Occipital lobe (tissue), 3 donors: ENCODE measurements at places on chromosomes 7 and 10.

GRCh38 chr10:25297466-25297865 lies 122.7 kb downstream of the GPR158 start:
- DNase-seq: no peak

- DNase-seq: no peak
Observed at GRCh38 chr7:132155715-132156114, 420.6 kb downstream of the PLXNA4 start.

GRCh38 chr10:29343607-29344038 lies 54.8 kb downstream of the LYZL1 start:
- DNase-seq: no peak

DNA sequence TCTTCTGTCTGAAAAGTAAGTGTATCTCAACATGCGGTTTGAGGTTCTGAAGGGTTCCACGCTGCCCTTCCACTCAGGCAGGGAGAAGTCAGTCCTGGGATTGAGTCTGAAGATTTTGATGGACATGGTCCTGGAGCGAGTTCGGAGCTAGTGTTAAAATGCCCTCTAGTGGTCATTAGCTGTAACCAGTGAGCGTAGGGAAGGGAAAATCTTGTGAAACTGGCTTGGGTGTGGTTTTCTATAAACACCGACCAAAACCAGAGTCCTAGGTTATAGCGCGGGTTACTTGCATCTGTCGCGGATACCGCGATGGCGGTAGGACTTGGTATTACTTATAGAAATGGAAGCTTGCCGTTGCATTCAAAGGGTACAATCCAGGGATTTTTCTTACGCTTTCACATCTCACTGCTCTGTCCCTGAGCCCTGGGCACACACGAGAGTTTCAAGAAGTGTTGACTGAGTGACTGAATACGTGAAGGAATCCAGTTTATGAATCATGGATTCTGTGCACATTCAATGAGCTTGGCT lies 348.2 kb upstream of the C7orf33 start:
- no peak for DNase-seq

GRCh38 chr10:21160116-21160515 lies 263.0 kb upstream of the NEBL start:
- no peak for DNase-seq

DNA sequence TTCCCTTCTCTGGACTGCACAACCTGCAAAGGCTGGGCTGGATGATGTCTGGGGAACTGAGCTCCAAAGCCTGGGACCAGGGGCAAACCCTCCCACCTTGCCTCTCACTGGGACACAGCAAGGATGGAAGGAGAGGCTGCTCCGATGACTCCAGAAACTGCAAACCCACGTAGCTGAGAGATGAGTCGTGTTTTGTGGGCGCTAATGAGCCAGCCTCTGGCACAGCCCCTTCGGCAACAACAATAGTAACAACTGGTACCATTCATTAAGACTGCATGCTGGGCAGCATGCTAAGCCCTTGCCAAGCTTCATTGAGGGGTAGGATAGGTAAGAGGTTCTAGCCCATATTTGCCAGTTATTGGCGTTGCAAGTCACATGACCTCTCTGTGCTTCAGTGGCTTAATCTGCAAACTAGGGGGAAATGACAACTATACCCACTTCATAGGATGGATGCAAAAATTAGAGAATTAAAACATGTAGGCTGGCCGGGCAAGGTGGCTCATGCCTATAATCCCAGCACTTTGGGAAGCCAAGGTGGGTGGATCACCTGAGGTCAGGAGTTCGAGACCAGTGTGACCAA lies 145.9 kb downstream of the SH3PXD2A start:
- peak; percentile 48 for DNase-seq

DNA sequence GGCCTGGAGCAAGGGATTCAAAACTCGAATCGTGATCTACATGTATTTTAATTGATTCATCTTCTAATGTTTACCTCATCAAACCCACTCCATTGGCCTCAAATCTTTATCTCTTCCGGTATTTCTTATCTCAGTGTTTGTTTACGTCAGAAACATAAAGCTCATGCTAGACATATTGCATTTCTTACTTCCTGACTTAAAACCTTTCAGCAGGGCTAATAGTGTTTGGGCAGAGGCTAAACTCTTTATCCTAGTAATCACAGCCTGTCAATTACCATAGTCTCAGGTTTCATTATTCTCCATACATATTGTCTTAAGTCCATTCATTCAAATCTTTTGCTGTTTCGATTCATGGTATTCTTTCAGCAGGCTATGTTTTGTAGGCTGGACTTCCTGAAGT lies 81.3 kb upstream of the AGR3 start:
- DNase-seq: no peak

- DNase-seq: no peak
Observed at GRCh38 chr10:119687192-119688032, 36.2 kb downstream of the BAG3 start.

- DNase-seq: no peak
Observed at GRCh38 chr10:132048294-132048667, 17.5 kb upstream of the JAKMIP3 start.

DNA sequence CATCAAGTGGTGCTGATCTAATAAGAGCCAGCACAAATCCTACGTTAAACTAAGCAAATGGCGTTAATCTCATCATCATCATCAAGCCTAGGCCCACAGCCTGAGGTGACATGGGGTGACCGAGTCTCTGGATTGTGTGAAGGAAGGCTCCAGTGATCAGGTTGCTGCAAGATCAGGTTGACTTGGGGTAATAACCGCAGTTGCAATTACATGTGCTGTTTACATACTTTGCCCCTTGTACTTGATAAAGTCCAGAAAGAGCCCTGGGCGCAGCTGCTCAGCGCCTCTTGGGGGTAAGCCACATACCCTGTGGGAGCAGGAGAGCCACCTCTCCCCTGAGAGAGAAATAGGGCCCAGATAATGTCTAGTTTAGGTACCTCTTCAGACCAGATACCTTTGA lies 228.1 kb downstream of the WDR11 start:
- no peak for DNase-seq
